ENCODE measurements at places on chromosomes 7 and 10.

DNA sequence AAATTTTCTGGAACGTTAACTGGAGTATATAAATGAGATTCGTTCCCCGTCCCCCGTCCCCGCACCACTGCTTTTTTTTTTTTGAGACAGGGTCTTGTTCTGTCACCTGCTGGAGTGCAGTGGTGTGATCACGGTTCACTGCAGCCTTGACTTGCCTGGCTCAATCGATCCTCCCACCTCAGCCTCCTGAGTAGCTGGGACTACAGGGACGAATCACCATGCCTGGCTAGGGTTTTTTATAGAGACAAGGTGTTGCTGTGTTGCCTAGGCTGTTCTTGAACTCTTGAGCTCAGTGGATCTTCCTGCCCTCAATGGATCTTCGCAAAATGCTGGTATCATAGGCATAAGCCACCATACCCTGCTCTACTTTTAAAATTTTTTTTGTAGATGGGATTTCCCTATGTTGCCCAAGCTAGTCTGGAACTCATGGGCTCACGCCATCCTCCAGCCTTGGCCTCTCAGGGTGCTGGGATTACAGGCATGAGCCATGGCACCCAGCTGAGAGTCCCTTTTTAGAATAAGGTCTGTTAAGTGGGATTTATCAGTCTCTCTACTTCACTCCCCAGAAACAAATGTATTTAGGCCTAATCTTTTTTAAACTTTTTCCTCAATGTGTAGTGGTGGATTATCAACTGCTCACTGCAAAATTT is 122.9 kb downstream of the LYZL1 start:
- no peak for DNase-seq

DNA sequence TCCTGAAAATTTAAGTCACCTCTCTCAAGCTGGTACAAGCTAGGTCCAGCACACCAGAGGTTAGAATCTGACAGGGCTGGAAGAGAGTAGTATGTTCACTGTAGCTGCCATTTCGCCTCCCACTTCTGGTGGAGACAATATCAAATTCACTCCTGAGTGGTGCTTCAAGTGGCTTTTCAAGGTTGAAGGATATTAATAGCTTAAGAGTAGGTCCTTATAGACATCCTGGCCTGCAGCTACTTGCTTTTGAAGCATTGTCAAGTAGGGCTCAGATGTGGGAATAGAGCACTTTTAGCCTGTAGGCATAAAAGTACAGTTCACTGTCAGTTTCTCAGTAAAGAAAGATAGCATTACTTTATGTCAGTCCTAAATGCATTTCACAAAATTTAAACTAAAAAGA is 270.5 kb upstream of the PLPP4 start:
- no peak for DNase-seq

- no peak for DNase-seq
Measured at GRCh38 chr7:122746948-122747347, 44.2 kb upstream of the RNF148 start.

DNA sequence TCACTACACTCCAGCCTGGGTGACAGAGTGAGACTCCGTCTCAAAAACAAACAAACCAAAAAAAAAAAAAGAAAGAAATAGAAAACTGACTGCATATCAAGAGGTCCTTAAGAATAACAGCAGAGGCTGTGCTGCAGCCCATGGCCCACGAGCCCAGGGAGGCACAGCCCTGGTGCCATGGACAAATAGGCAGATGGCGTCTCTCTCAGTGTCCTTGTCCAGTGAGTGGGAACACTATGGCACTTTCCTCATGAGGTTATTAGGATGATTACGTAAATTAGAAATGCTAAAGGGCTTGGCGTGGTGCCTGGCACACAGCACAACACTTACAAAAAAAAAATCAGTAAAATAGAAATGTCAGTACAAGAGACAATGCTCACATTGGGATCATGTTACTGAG is 33.4 kb upstream of the PFKP start:
- DNase-seq, result no peak

- DNase-seq, result no peak
Measured at GRCh38 chr7:53473371-53473770, 437.9 kb downstream of the POM121L12 start.

DNA sequence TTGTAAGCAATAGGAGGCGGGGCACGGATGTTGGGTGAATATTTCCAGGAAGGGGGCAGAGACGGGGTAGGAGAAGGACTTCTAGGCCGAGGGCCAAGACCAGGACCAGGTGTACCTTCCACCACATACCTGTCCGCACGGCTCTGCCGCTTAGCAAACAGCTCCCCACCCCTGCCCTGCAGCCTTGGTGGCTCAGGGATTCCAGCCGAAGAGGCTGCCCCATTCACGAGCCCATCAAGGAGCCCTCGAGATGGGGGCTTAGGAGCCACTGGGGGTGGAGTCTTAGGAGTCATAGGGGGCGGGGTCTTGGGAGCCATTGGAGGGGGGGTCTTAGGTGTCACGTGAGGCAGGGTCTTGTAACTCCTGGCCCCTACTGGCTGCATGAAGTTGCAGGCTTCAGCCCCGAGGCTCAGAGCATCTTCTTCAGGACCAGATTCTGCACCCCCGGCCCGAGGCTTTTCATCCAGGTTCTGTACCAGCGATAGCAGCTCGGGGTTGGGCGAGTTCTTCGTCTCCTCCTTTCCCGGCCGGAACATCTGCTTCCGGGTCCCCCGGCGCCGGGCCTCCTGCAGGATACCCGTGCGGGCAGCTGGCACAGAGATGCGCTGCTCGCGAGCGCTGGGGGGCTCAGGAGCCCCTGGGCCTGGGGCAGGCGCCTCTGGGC is 6.1 kb upstream of the MYOZ1 start:
- no peak for DNase-seq

DNA sequence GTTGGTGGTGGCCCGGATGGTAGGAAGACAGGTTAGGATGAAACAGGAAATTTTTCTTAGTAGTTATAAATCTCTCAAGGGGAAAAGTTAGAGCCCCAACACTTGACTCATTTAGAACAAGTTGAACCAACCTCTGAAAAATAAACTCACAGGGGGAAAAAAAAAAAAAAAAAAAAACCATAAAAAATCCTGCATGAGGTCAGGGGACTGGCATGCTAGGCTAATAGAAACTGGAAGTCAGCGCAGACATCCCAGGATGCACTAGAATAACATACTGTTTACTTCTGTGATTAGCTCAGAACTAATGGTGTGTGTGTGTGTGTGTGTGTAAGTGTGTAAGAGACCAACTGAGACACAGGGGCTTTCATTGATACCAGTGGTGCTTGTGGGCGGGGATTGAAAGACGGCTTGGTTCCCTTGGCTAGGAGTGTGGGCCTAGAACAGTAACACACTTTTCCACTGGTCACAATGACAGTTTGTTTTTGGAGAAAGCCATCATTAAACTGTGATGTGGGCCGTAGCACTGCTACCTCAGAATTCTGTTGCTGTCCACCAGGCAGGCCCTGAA is 491.6 kb upstream of the GALNT17 start:
- DNase-seq, result no peak

GRCh38 chr7:80847895-80848294 is 71.0 kb downstream of the SEMA3C start:
- no peak for DNase-seq

DNA sequence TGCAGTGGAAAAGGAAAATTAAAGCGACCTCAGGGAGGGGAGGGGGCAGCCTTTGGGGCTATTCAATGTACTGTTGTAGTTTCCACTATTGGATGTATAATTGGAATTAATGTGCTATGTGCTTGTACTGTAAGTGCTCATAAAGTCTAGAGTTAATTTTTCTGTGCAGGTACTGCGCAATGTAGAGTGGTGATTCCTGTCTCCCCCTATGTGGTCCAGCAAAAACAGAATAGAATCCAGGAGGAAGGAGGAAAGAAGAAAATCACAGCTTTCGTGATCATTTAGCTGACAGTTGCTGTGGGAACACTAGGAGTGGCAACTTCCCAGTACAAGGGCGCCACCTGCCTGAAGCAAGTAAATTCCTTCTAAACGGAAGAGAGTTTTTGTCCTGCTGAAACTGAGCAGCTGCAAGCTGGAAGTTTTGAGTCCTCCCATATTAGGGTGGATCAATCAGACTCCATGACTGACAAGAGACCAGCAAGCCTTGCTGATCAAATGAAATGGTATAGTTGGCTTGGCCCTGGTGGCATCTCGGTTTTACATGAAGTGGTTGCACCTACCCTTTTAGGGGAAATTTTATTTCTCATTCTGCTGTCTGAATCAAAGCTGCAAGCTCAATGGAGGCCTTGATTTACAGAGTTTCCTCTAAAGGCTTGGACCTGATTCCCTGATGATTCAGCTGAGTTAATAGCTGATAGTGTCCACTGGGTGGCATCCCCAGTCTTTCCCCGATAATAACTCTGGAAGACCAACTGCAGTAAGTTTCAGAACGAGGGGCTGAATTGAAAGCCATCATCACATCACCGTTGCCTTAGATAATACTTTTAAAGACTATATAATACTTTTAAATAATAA is 299.8 kb downstream of the HGF start:
- DNase-seq, result no peak

DNA sequence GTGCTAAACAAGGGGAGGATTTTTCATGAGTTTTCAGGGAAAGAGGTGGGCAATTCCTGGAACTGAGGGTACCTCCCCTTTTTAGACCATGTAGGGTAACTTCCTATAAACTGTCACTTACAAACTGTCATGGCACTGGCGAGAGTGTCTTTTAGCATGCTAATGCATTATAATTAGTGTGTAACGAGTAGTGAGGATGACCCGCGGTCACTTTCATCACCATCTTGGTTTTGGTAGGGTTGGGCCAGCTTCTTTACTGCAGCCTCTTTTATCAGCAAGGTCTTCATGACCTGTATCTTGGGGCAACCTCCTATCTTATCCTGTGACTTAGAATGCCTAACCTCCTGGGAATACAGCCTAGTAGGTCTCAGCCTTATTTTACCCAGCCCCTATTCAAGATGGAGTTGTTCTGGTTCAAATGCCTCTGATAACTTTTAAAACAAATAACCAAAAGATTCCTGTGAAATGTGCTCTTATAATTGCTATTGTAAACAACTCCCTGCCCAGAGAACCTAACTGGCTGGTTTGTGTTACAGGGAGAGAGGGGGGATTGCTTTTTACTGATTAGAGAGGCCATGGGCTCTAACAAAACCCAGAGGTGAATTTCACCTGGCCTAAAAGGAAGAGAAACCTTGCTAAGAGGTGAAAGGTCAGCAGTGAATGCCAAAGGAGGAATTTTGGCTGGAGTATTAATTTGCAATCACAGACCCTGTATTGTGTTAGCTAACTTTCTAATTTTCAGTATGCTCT is 64.3 kb downstream of the EEPD1 start:
- DNase-seq, result no peak

DNA sequence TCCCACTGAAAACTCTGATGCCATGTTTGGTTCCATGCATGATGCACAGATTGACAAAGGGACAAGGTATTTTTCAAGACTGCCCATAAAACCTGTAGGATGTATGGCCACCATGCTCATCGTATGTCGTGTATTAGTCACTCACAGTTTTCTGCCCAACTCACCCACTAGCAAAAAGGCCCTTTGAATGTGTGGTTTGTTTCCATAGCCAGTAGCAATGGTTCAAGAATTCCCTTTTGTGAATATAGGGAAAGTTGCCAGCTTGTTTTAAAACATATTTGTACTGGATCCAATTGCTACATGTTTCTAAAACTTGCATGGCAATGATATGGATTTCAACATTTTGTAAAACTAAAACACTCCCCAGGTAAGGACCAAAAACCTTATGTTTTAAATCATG is 280.9 kb upstream of the YAE1 start:
- no peak for DNase-seq

DNA sequence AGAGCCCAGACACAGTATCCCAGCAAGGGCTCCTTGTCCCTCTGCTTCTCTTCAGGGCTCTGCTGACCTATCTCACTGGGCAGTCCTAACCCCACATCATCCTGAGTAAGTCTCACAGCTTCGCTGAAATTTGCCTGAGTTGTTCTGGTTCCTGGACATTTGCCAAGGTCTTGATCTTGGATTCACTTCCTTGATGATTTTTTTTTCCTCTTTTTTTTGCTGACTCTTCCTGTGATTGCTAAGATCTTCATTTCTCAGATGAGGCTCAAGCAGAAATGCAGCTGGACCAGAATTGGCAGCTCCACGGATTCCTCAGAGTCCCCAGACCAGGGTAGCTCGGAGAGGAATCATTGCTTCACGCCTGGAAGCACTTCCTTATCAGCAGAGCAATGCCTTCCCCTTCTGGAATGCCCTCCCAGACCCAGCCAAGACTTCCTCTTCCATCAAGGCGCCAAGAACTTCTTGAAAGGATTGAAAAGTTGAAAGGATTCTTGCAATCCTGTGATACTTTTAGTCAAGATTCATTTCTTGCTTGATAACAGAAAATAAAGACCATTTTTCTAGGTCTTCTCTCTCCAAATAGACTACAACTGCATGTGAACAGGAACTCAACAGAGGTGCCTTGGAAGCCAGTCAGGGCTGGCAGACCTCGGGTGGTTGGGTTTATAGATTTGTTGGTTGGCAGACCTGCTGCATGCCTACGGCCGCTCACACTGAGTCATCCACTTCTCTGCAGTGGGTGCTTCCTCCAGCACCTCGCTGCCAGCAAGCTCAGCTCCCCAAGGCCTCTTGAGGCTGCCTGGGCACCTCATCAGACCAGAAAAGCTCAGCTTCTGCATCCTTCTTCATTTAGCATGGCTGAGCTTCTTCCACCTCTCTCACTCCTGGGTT is 8.8 kb upstream of the AFAP1L2 start:
- DNase-seq, result no peak

DNA sequence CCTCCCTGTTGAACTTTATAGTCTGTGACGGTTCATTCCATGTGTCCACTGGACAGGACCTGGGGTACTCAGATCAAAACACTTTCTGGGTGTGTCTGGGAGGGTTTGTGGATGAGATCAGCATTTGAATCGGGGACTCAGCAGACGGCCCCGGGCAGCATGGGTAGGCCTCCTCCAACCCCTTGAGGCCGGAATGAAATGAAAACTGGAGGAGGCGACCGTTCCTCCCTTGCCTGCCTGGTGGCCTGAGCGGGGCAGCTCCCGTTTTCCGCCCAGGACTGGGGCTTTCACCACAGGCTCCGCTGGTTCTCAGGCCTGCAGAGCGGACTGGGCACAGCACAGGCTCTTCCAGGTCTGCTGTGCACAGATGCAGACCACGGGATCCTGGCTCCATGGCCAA is 247.7 kb downstream of the MAD1L1 start:
- DNase-seq, result no peak

- DNase-seq, result no peak
Measured at GRCh38 chr10:79055100-79055782, 13.5 kb upstream of the ZMIZ1 start.

DNA sequence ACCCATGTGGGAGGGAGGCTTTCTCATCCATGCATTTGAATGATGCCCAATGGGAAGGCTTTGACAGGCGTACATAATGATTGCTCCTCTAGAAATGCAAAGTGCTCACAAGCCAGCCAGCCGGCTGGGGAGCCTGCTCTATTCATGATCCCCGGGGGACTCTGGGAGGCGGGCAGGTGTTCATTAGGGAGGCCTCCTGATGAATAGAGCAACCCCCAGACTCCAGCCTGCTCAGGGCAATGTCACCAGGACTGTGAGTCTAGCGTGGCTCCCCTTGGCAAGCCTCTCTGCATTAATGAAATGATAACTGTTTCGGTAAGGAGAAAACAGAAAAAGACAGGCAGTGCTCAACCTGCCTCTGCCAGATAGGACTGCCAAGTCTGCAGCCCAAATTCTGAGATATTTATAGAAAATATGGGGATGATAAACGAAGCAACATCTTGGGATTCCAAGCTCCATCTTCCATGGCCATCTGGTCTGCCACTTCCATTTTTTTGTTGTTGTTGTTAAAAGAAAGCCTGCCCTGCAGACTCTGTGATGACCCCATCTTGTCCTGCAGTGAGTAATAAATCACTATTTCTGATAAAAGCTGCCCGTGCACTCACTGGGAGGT is 236.4 kb downstream of the PRPF18 start:
- no peak for DNase-seq

- peak; percentile 24 for DNase-seq
Measured at GRCh38 chr10:80168679-80169380, 36.3 kb downstream of the PLAC9 start.

- DNase-seq, result no peak
Measured at GRCh38 chr7:69603351-69603750, 5.1 kb downstream of the AUTS2 start.
